ELR (cell line): ENCODE measurements at places on chromosomes 2 and 18.

- no peak for DNase-seq
Observed at GRCh38 chr2:109601783-109602182, 12.0 kb downstream of the SEPTIN10 start.

DNA sequence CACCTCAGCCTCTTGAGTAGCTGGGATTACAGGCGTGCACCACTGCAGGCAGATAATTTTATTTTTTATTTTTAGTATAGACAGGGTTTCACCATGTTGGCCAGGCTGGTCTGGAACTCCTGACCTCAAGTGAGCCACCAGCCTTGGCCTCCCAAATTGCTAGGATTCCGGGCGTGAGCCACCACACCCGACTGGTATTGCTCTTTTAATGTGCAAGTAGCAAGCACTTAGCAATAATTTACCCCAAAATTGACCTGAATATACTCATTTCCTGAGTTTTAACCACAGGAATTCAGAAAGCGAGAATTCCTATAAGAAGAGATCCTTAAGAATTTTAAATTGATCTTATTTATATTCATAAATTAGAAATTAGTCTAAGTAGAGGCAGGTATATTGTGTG lies 169.1 kb downstream of the CDH2 start:
- peak; percentile 82 for DNase-seq

- peak; percentile 80 for DNase-seq
Observed at GRCh38 chr2:25378731-25379490, 37.2 kb upstream of the DNMT3A start.

GRCh38 chr2:177231270-177231669 lies 18.7 kb downstream of the HNRNPA3 start:
- no peak for DNase-seq

- DNase-seq = peak; percentile 59
Observed at GRCh38 chr18:76209597-76209996, 285.4 kb downstream of the ZNF516 start.

GRCh38 chr2:127421871-127422558 lies 3.8 kb downstream of the PROC start:
- DNase-seq = no peak

DNA sequence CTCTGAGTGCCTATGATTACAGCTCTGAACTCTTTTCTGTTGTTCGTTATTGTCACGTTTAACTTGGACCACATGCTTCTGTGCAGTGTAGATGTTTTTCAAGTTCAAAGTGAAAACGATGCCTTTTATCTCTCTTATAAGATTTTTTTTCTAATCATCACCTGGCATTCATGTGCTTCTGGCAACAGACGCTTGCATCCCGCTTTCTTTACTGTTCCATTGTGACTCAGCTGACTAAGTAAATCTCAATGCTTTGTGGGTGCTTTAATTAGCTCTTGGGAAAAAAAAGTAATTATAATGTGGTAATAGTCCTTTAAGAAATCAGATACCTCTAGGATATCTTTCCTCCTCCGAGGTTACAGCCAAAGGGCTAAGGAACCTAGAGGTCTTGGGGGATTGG lies 31.2 kb upstream of the RMP24 start:
- no peak for DNase-seq

- no peak for DNase-seq
Observed at GRCh38 chr2:174881678-174882077, 117.4 kb upstream of the CHRNA1 start.

GRCh38 chr2:39665811-39666490 lies at the start of gene TMEM178A:
Gene TMEM178A, plus strand, starts transcription at chr2:39665917. Its CDS starts 58 bp downstream, at chr2:39665975.
- DNase-seq = peak; percentile 24

DNA sequence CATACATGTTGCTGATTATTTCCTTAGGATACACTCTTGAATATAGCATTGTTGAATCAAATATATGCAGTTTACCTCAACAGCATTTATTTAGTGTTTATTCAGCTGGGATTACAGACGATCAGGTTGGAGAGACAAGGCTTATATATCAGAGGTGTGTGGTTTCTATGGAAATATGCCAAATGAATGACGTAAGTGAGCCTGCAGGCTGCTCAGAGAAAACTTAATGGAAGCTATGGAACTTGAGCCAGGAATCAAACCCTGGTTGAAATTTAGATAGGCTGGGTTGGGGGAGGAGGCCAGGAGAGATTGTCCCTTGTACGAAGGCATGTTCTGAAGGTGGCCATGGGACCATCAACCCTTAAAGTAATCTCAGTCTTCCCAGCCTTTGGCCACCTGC lies 79.5 kb downstream of the INPP4A start:
- no peak for DNase-seq

DNA sequence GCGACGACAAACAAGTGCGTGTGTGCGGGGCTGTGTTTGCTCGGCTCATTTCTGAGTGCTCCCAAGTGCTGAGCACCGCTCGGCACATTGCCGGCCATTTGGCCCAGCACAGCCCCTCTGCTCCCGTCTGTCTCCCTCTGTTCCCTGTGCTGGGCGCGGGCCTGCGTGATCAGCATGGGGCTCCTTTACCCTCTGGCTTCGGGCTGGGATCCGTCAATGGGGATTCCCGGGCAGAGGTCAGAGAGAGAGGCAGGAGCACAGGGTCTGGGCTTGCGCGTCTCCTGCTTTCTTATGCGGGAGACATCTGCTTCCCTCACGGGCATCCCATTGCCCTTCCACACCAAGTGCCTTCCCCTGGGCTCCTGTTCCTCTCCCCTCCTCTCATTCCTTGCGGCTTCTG lies 234.0 kb downstream of the ACKR3 start:
- no peak for DNase-seq

- peak; percentile 73 for DNase-seq
Observed at GRCh38 chr18:8389391-8390340, 219.6 kb upstream of the RAB12 start.

GRCh38 chr2:113219889-113220641 lies 46.3 kb downstream of the PSD4 start:
- DNase-seq = peak; percentile 46

GRCh38 chr18:41972067-41972925 lies 17.3 kb downstream of the PIK3C3 start:
- DNase-seq = no peak

DNA sequence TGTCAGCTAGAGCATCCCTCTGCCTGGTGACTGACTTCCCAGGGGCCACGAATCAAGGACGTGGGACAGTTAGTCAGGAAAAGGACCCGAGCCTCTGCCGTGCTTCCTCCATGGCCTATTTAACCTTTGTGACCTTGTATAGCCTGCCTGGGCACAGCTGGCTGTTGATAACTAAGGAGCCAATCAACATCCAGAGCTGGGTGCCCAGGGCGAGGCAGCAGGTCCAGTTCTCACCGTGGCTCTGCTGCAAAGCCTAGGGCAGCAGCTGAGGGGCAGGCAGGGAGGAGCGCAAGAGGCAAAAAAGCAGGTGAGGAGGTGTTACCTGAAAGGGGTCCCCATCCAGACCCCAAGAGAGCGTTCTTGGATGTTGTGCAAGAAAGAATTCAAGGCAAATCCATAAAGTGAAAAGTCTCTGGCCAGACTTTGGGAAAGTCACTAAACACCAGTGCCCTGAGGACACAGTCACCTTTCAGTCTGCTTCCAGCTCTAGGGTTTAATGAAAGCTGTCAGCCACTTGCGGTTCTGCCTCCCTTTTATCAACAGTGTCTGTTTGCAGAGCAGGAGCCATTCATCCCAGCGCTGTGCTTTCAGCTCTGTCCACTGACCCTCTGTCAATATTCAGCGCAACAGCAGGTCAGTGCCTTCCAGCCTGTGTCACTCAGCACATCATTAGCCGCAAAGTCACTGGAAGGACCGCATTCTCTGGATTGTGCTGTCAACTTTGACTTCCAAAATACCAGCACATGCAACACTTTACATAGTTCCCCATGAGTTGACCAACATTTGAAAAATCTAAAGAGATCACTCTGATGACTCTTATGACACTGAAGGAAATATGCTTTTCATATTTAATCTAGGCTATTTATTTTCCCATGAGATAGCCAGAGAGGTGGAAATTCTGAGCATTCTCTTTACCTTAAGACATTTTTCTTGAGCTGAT lies 38.6 kb upstream of the ASAP2 start:
- DNase-seq = no peak
